ENCODE measurements at places on chromosomes 11 and 22. TPM values are rescaled to one million over a fixed set of nuclear protein-coding genes. Genes with fewer than 3 reads are reported as not detected.

Gene TRIM51
- total RNA-seq = not detected

Gene CNIH2
- total RNA-seq = 0.47 TPM

Gene IRAG1
- total RNA-seq = 18.0 TPM

Gene CHRM1
- total RNA-seq = not detected

Gene GPHA2
- not detected for total RNA-seq

Gene UBQLNL
- total RNA-seq = 1.3 TPM

Gene MMP7
- total RNA-seq = 3.1 TPM

Gene TEX12
- total RNA-seq = 0.23 TPM

Gene ASCL3
- total RNA-seq = not detected

GRCh38 chr11:119791047-119791446 is 62.0 kb upstream of the NECTIN1 start:
- DNase-seq = peak; percentile 4
- no peaks in the 10 kb centered on the region for H3K27me3 ChIP-seq
- no peak overlapping the region for H3K27ac ChIP-seq
- H3K36me3 ChIP-seq = no peaks in the 10 kb centered on the region

- H3K27me3 ChIP-seq = no peaks in the 10 kb centered on the region
- no peak for DNase-seq
- H3K27ac ChIP-seq = no peak overlapping the region
These were observed 1323.0 kb downstream of the BRD1 start for GRCh38 chr22:48504519-48505140.

DNA sequence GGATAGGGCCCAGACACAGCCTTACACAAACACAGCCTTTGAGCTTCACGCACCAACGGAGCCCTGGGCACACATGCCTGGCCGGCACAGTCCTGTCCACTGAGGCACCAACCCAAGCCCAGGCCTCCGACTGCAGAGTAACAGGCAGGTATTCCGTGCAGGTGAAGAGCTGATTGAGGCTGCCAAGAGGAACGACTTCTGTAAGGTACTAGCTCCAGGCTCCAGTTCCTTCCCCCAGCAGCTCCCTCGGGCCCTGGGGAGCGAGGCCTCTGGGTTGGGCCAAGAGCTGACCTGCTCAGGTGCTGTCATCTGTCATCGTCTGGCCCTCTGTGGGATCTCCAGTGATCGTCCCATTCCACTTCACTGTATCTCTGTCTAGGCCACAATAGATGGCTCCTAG is 3.2 kb upstream of the MDK start:
- no peak overlapping the region for H3K4me3 ChIP-seq
- no peaks in the 10 kb centered on the region for H3K27me3 ChIP-seq
- peaks cover 6% of the 10 kb centered on the region for H3K4me1 ChIP-seq
- no peak overlapping the region for H3K27ac ChIP-seq
- no peaks in the 10 kb centered on the region for H3K36me3 ChIP-seq

DNA sequence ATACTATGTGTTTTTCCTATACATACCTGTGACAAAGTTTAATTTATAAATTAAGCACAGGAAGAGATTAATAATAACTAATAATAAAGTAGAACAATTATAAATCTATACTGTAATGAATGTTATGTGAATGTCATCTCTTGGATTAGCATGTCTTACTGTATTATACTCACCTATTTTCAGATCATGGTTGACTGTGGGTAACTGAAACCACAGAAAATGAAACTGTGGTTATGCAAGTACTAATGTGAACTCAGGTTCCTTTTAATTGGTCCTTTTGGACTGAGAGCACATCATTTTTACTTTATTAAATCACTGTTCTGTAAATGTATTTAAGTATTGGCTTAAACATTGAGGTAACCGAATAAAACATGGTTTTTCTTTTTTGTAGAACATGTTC is 108.8 kb downstream of the PPP6R3 start:
- no peak overlapping the region for H3K4me3 ChIP-seq
- no peaks in the 10 kb centered on the region for H3K4me1 ChIP-seq
- no peak for DNase-seq
- no peaks in the 10 kb centered on the region for H3K36me3 ChIP-seq
- H3K27me3 ChIP-seq = no peaks in the 10 kb centered on the region

DNA sequence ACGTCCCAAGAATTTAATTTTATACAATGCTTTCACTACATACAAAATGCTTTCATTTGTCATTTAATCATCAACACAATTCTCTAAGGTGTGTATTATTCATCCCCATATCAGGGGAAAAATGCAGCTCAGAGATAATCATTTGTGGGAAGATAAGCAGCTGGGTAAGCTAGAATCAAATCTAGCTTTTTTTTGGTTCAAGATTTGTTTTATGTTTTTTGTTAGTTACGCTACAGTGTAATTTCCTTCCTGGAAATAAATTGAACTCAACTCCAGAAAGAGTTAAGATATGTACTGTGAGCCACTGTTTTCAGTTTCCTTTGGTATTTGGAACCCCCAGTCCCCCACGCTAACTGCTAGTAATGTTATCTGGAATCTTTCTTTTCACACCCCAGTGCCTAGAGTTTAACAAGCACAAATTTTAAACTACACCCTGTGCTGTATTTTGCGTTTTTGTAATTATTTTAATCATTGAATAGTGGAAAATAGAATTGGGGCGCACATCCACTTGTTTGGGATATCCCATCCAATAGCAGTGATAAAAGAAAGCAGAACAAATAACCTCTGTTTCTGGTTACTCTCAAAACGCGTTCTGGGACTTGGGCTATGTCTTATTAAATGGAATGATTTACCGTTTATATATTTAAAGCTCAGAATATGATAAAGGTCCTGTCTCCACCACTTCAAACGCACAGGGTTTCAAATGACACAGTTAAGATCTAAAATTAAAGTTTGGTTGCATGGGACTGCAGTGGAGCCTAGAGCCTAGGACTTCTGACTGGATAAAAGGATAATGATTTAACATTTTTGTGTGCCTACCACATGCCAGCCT is 2.1 kb upstream of the HSPA8 start:
- H3K36me3 ChIP-seq = no peaks in the 10 kb centered on the region
- DNase-seq = no peak
- H3K27me3 ChIP-seq = no peaks in the 10 kb centered on the region
- peak overlapping the region; percentile 89 for H3K4me3 ChIP-seq

GRCh38 chr22:47301820-47302475 is 539.5 kb downstream of the TBC1D22A start:
- no peak for DNase-seq
- H3K27ac ChIP-seq = no peak overlapping the region
- no peaks in the 10 kb centered on the region for H3K27me3 ChIP-seq
- no peak overlapping the region for H3K4me3 ChIP-seq

DNA sequence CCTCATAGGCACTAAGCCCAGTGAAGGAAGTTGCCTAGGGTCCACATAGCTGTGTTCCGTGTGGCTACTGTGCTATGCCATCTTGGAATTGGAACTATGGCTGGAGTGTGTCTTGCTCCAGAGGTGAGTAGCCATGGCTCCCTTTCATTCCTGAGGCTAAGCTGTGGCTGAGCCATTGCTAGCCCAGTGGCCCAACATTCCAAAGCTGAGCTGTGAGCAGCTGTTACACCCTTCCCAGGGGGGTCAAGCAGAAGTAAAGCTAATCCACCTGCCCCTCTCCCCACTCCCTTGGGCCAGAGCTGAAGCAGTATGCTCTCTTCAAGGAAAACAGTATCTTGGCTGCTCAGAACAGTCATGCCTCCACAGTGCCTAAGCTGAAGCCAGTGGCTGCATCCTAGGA is 51.1 kb downstream of the USP35 start:
- H3K27ac ChIP-seq = no peak overlapping the region
- no peaks in the 10 kb centered on the region for H3K27me3 ChIP-seq
- no peak for DNase-seq
- no peak overlapping the region for H3K4me3 ChIP-seq

GRCh38 chr22:49418943-49419342 is 408.7 kb downstream of the BRD1 start:
- H3K36me3 ChIP-seq = no peaks in the 10 kb centered on the region
- H3K27me3 ChIP-seq = no peaks in the 10 kb centered on the region
- H3K27ac ChIP-seq = no peak overlapping the region
- DNase-seq = no peak

GRCh38 chr11:3217818-3218482 is 663 bp downstream of the MRGPRG start:
- H3K36me3 ChIP-seq = no peaks in the 10 kb centered on the region
- no peak for DNase-seq
- no peak overlapping the region for H3K27ac ChIP-seq

DNA sequence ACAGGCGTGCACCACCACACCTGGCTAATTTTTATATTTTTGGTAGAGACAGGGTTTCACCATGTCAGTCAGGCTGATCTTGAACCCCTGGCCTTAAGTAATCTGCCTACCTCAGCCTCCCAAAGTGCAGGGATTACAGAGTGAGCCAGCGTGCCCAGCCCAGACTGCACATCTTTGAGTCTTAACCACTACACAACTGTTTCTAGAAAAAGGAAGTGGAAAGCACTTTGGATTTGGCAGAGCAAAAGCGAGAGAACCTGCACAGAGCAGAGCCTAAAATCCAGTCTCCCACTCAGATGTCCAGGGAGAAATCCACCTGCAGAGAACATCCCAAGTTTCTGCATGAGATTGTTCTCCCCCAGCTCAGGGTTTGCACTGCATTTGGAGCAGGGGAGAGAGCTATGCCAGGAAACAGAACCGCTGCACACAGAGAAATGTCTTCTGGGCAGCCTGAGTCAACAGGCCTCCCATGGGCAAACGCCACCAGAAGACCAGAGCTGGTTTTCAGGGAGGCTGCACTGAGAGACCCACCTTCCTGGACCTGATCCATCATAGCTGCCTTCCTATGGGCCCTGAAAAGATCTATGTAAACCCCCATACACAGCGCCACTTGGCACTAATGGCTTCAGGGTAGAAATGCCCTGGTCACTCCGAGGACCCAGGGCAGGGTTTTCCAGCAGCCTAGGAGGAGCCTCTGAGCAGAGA is 54.0 kb downstream of the RPUSD4 start:
- peak; percentile 4 for DNase-seq
- no peaks in the 10 kb centered on the region for H3K36me3 ChIP-seq
- no peak overlapping the region for H3K27ac ChIP-seq

- no peak overlapping the region for H3K27ac ChIP-seq
- no peak for DNase-seq
- H3K4me1 ChIP-seq = no peaks in the 10 kb centered on the region
- no peaks in the 10 kb centered on the region for H3K36me3 ChIP-seq
These were observed 316.7 kb downstream of the DLG2 start for GRCh38 chr11:85310479-85310878.

DNA sequence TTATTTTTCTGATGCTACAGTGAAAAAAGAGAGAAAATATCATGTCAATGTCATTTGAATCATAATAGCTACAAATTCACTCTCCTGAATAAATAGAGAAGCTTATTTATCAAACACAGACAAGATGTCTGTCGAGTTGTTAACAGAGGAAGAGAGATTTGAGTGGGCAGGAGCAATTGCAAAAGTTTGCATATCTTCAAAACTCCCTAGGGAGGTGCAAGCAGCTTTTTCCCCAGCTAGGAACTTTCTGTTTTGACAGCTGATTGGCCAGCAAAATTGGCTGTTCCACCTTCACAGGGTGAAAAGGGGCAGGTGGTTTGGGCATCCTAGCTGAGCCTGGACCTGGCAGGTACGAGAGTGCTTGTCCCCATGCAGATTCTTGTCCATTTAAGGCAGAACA is 98.2 kb downstream of the NTM start:
- H3K4me3 ChIP-seq = no peak overlapping the region
- no peak overlapping the region for H3K27ac ChIP-seq
- H3K36me3 ChIP-seq = no peaks in the 10 kb centered on the region
- H3K27me3 ChIP-seq = no peaks in the 10 kb centered on the region
- H3K4me1 ChIP-seq = no peaks in the 10 kb centered on the region

DNA sequence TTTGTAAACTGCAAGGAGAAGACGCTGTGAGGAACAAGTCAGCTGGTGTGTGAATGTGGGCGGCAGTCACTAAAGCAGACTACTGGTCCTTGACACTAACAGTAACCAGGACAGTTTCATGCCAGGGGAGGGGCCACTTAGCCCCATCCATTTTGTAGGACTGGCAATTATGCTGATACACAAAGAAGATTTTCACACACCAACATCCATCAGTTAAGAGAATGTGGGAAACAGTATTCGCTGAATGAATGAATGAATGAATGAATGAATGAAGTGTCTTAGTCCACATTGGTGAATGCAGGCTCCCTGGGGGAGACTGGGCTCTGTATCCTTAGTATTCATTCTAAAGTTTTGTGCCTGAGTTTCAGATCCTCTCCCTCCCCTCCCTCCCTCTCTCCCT is 590.4 kb downstream of the BRD1 start:
- no peaks in the 10 kb centered on the region for H3K27me3 ChIP-seq
- no peaks in the 10 kb centered on the region for H3K4me1 ChIP-seq
- H3K36me3 ChIP-seq = no peaks in the 10 kb centered on the region
- no peak for DNase-seq
- H3K27ac ChIP-seq = no peak overlapping the region
- no peak overlapping the region for H3K4me3 ChIP-seq

- no peaks in the 10 kb centered on the region for H3K27me3 ChIP-seq
- H3K4me1 ChIP-seq = peaks cover 12% of the 10 kb centered on the region
- no peak overlapping the region for H3K27ac ChIP-seq
- no peaks in the 10 kb centered on the region for H3K36me3 ChIP-seq
- DNase-seq = no peak
These were observed 72.0 kb downstream of the PPFIBP2 start for GRCh38 chr11:7585816-7586215.

DNA sequence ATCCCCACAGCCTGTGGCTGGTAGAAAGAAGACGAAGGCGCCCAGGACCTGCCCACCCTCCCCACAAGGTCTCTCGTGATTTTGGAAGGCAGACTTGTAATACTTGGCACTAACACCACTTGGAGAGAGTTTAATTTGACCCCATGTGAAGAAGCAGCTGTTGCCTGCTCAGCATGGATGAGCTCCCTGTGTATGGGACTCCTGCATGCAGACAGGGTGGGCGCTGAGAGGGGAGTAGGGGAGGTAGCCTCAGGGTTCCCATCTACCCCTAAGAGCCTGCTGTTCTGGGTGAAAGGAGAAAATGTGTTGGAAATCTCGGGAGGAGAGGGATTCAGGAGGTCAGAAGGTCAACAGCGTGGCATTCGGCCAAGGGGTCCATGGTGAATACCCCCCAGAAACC is 625.9 kb downstream of the TBC1D22A start:
- no peak overlapping the region for H3K27ac ChIP-seq
- H3K4me1 ChIP-seq = peaks cover 3% of the 10 kb centered on the region
- no peaks in the 10 kb centered on the region for H3K36me3 ChIP-seq
- no peak overlapping the region for H3K4me3 ChIP-seq

GRCh38 chr22:47230741-47231140 is 468.3 kb downstream of the TBC1D22A start:
- DNase-seq = no peak
- H3K36me3 ChIP-seq = no peaks in the 10 kb centered on the region
- H3K27ac ChIP-seq = no peak overlapping the region
- H3K4me1 ChIP-seq = no peaks in the 10 kb centered on the region
- H3K4me3 ChIP-seq = no peak overlapping the region

- no peak overlapping the region for H3K27ac ChIP-seq
- no peak overlapping the region for H3K4me3 ChIP-seq
- DNase-seq = no peak
- no peaks in the 10 kb centered on the region for H3K36me3 ChIP-seq
- no peaks in the 10 kb centered on the region for H3K4me1 ChIP-seq
These were observed 55.5 kb downstream of the PAK1 start for GRCh38 chr11:77418155-77418970.

GRCh38 chr11:18209058-18209457 is 27.5 kb downstream of the SAA4 start:
- H3K36me3 ChIP-seq = no peaks in the 10 kb centered on the region
- no peaks in the 10 kb centered on the region for H3K4me1 ChIP-seq
- DNase-seq = no peak
- H3K27ac ChIP-seq = no peak overlapping the region
- H3K4me3 ChIP-seq = no peak overlapping the region

- no peak overlapping the region for H3K4me3 ChIP-seq
- no peak overlapping the region for H3K27ac ChIP-seq
- no peak for DNase-seq
- H3K36me3 ChIP-seq = no peaks in the 10 kb centered on the region
These were observed 1454.0 kb downstream of the BRD1 start for GRCh38 chr22:48373626-48374173.

Measured in ovary (tissue), 10 donors.